Natural killer cell (primary cell): ENCODE measurements at places on chromosomes 5 and 9. TPM values are rescaled to one million over a fixed set of nuclear protein-coding genes. Genes with fewer than 3 reads are reported as not detected.

- no peaks in the 10 kb centered on the region for H3K4me1 ChIP-seq
- H3K27ac ChIP-seq: no peak overlapping the region
- H3K4me3 ChIP-seq: no peak overlapping the region
These were observed 65.6 kb downstream of the ANXA2R start for GRCh38 chr5:42974536-42974935.

The ARPC5L gene
- total RNA-seq: 131 TPM

The CER1 gene
- not detected for total RNA-seq

The PCSK5 gene
- 2.4 TPM for total RNA-seq

The UBE2D2 gene
- total RNA-seq: 139 TPM

The CCDC187 gene
- not detected for total RNA-seq

GRCh38 chr5:170540271-170540670 is 36.5 kb downstream of the KCNIP1 start:
- H3K27me3 ChIP-seq: no peaks in the 10 kb centered on the region
- H3K27ac ChIP-seq: no peak overlapping the region
- no peaks in the 10 kb centered on the region for H3K4me1 ChIP-seq
- no peak for DNase-seq

DNA sequence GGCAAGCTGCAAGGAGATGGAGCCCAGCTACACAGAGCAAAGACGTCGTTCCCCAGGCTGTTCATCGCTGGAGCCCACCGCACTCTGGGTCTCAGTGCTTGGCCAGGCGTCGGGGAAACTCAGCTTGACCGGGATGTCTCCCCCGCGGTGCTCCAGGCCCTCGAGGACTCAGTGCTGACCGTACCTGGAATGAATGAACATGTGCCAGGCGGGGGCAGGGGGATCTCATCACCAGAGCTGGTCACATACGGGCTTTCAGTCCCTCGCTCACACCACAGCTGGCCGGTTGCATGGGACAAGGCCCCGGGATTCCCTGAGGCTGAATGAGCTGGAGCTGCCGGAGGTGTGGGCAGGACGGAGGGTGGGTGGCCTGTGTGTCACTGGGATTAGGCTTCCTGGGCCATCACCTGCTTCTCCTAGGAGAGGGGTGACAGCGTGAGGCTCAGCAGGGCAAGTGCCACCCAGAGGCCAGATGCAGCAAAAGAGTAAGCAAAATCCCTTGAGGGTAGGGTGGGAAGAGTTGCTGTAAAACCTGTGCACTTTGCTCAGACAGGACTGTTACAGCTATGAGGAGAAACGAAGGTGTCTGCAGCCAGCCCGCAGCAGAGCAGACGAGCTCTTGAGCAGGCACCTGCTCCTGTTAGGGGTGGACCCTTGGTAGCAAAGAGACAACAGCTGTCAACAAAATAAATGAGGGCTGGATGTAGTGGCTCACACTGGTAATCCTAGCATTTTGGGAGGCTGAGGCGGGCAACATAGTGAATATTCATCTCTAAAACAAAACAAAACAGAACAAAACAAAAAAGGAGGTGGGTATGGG is 70.7 kb upstream of the RAPGEF1 start:
- no peaks in the 10 kb centered on the region for H3K36me3 ChIP-seq
- DNase-seq: no peak
- no peak overlapping the region for H3K4me3 ChIP-seq
- no peaks in the 10 kb centered on the region for H3K27me3 ChIP-seq

The ENTREP1 gene
- not detected for total RNA-seq

- H3K36me3 ChIP-seq: no peaks in the 10 kb centered on the region
- DNase-seq: no peak
- H3K27me3 ChIP-seq: no peaks in the 10 kb centered on the region
- no peaks in the 10 kb centered on the region for H3K4me1 ChIP-seq
These were observed 129.3 kb downstream of the GRIA1 start for GRCh38 chr5:153619771-153620170.

- H3K4me1 ChIP-seq: no peaks in the 10 kb centered on the region
- no peak overlapping the region for H3K27ac ChIP-seq
- H3K36me3 ChIP-seq: no peaks in the 10 kb centered on the region
- H3K4me3 ChIP-seq: no peak overlapping the region
- no peak for DNase-seq
These were observed 12.2 kb upstream of the HSPB3 start for GRCh38 chr5:54443270-54443669.

- no peak overlapping the region for H3K4me3 ChIP-seq
- no peak overlapping the region for H3K27ac ChIP-seq
- no peaks in the 10 kb centered on the region for H3K4me1 ChIP-seq
- no peak for DNase-seq
- no peaks in the 10 kb centered on the region for H3K36me3 ChIP-seq
These were observed 16.8 kb upstream of the RAB14 start for GRCh38 chr9:121218357-121219027.

- H3K36me3 ChIP-seq: no peaks in the 10 kb centered on the region
- no peaks in the 10 kb centered on the region for H3K4me1 ChIP-seq
- no peaks in the 10 kb centered on the region for H3K27me3 ChIP-seq
These were observed 483.4 kb downstream of the SPATA31A7 start for GRCh38 chr9:61673247-61673646.

DNA sequence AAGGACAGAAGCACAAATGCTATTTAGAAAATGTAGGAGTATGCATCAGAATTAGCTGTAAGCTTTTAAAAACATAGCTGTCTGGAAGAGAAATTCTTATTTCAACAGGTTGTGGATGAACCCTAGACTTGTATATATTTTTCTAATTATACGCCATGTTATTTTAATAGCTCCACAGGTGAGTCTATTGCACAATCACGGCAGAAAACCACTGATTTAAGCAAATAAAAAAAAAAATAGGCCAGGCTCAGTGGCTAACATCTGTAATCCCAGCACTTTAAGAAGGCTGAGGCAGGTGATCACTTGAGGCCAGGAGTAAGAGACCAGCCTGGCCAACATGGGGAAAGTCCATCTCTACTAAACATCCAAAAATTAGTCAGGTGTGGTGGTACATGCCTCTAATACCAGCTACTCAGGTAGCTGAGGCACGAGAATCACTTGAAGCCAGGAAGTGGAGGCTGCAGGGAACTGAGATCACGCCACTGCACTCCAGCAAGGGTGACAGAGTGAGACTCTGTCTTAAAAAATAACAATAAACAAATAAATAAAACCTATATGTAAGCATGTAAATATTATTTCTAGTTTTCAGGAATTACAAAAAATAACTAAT is 11.7 kb downstream of the TRIM23 start:
- H3K27me3 ChIP-seq: no peaks in the 10 kb centered on the region
- H3K4me1 ChIP-seq: no peaks in the 10 kb centered on the region
- peaks cover 75% of the 10 kb centered on the region for H3K36me3 ChIP-seq
- H3K27ac ChIP-seq: no peak overlapping the region

The IL4 gene
- not detected for total RNA-seq

- H3K36me3 ChIP-seq: no peaks in the 10 kb centered on the region
- no peak overlapping the region for H3K4me3 ChIP-seq
- H3K27ac ChIP-seq: no peak overlapping the region
- no peaks in the 10 kb centered on the region for H3K27me3 ChIP-seq
These were observed 14.2 kb upstream of the C5orf46 start for GRCh38 chr5:147920420-147921030.

- H3K36me3 ChIP-seq: no peaks in the 10 kb centered on the region
- H3K4me1 ChIP-seq: no peaks in the 10 kb centered on the region
- DNase-seq: no peak
- H3K4me3 ChIP-seq: no peak overlapping the region
- H3K27ac ChIP-seq: no peak overlapping the region
These were observed 20.2 kb upstream of the SUB1 start for GRCh38 chr5:32565145-32565544.

The CDKN2AIPNL gene
- total RNA-seq: 13.4 TPM

The C5orf46 gene
- total RNA-seq: not detected

The SLC46A2 gene
- 0.64 TPM for total RNA-seq

GRCh38 chr9:122307925-122308324 is 43.2 kb downstream of the MRRF start:
- no peaks in the 10 kb centered on the region for H3K27me3 ChIP-seq
- no peak overlapping the region for H3K4me3 ChIP-seq
- H3K4me1 ChIP-seq: no peaks in the 10 kb centered on the region

DNA sequence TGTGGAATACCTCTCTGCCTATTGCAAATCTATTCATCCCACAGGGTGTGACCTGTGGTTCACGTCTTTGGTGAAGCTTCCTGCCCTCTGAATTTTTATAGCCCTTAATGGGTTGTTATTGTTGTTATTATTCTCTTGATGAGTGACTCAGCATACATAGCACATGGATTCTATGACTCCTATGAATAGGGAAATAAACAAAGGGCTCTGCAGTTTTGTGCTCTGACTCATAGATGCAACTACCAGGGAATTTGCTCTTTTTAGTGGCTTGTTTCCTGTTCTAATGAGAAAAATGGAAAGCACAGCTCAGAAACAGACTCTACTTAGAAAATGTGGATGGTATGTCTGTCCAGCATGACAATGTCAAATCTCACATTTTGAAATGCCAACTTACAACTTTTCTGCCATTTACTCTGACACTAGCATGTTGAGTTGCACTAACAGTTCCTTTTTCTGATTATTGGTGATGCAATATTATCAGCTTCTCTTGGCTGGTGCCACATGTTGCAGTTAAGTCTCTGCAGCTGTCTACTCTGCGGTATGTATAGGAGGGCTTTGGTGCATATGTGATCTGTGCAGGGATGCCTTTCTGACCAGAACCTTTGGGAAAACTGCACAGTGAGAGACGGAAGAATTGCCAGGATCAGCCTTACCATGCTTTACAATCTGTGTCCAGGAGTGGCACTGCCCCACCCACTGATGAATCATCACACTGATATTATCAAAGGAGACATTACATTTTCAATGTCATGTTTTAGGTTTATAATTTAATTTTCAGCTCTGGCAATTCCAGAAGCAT is 996.4 kb upstream of the WWC1 start:
- no peaks in the 10 kb centered on the region for H3K36me3 ChIP-seq
- H3K4me1 ChIP-seq: no peaks in the 10 kb centered on the region
- no peaks in the 10 kb centered on the region for H3K27me3 ChIP-seq
- DNase-seq: no peak

GRCh38 chr5:157767689-157768088 is 24.2 kb downstream of the LSM11 start:
- no peaks in the 10 kb centered on the region for H3K4me1 ChIP-seq
- H3K4me3 ChIP-seq: no peak overlapping the region
- H3K27me3 ChIP-seq: no peaks in the 10 kb centered on the region
- H3K36me3 ChIP-seq: no peaks in the 10 kb centered on the region
- DNase-seq: no peak

The LRRC19 gene
- total RNA-seq: not detected

The GABRG2 gene
- not detected for total RNA-seq

DNA sequence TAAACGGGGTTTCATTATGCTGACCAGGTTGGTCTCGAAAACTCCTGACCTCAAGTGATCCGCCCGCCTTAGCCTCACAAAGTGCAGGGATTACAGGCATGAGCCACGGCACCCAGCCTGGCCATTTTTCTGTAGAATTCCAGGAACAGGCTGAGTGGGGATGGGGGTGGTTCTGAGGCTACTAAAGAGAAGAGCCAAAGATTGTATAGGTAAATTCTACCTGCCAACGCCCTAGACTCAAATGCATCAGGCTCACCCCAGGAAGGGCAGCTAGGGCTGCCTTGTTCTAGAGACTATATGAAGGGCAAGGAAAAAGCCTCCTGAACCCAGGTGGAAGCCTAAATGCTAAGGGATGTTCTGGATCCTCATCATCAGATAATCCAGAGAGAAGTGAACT is 1.6 kb upstream of the C5orf52 start:
- peaks cover 21% of the 10 kb centered on the region for H3K27me3 ChIP-seq
- no peak overlapping the region for H3K4me3 ChIP-seq
- H3K36me3 ChIP-seq: no peaks in the 10 kb centered on the region
- no peak for DNase-seq

- H3K4me1 ChIP-seq: no peaks in the 10 kb centered on the region
- DNase-seq: no peak
- no peaks in the 10 kb centered on the region for H3K27me3 ChIP-seq
- no peaks in the 10 kb centered on the region for H3K36me3 ChIP-seq
- H3K27ac ChIP-seq: no peak overlapping the region
These were observed 236.6 kb downstream of the DEPDC1B start for GRCh38 chr5:60463179-60463868.

The LHFPL2 gene
- 1.00 TPM for total RNA-seq

- no peaks in the 10 kb centered on the region for H3K4me1 ChIP-seq
- no peaks in the 10 kb centered on the region for H3K36me3 ChIP-seq
- DNase-seq: no peak
- H3K27ac ChIP-seq: no peak overlapping the region
- no peaks in the 10 kb centered on the region for H3K27me3 ChIP-seq
These were observed 244.7 kb downstream of the SPOCK1 start for GRCh38 chr5:137254119-137255090.

DNA sequence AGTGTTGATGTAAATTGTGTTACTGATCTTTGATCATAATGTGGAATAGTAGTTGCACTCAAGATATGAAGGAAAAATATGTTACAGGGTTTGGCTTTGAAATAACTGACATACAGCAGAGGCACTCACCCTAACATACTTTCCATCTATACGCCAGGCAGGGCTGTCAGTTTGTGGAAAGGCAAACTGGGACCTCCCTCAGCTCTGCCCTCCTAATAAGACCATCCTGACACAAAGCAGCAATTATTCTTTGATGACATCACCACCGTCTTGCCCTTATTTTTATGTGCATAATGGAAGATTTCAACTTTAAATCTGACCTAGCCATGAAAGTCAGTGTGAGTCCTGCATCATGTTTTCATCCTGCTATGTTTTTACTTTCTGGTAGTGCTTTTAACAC is 42.9 kb downstream of the ITGA1 start:
- no peak overlapping the region for H3K27ac ChIP-seq
- no peaks in the 10 kb centered on the region for H3K36me3 ChIP-seq
- no peak for DNase-seq
- peaks cover 3% of the 10 kb centered on the region for H3K27me3 ChIP-seq
- H3K4me1 ChIP-seq: no peaks in the 10 kb centered on the region
- no peak overlapping the region for H3K4me3 ChIP-seq

DNA sequence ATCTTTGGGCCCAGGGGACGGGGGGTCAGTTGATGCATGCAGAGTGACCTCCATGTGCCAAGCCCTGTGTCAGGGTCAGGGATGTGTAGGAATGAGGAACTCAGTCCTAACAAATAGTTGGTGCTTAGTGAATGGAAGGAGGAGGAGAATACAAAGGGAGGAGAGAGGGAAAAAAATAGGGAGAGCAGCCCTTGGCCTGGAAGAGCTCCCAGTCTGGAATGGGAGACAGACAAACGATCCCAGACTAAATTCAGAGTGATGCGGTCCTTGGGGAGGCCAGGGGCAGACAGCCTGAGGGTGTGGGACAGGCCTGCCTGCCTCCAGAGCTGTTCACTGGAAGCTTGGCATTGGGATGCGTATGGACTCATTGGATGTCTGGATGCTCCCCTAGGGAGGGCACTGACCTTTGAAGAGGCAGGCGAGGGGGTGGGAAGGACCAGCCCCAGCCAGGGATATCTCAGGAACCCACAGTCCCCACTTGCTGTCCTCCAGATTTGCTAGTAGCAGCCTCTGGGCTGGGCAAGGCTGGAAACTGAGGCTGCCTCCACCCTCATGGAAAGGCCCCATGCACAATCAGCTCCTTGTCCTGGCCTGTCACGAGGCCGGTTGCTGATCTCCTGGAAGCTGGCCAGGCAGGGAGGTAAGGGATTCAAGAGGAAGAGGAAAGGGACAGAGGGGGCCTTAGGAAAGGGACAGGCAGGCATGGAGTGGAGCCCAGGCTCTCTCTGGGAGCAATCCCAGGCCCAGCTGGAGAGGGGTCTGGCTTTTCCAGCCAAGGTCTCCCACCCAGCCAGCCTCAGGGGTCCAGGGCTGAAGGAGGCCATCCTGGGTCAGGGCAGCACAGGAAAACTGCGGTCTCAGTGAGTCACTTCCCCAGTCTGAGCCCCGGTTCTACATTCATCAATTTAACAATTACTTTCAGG is 69.0 kb upstream of the GGTA1 start:
- H3K27me3 ChIP-seq: no peaks in the 10 kb centered on the region
- H3K4me3 ChIP-seq: no peak overlapping the region
- no peaks in the 10 kb centered on the region for H3K4me1 ChIP-seq
- DNase-seq: no peak
